ENCODE measurements at places on chromosomes 1 and 21.

DNA sequence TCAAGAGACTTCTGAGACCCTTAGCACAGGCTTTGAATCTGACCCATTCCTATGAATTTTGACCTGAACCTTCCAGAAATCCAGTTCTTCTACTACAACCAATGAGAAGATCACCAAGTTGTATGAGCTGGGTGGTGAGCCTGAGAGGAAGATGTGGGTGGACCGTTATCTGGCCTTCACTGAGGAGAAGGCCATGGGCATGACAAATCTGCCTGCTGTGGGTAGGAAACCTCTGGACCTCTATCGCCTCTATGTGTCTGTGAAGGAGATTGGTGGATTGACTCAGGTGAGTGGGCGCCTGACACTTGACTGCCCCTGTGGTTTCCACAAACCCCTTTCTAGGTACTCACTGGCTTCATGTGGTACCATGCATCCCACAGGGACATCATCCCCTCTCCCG is 20.0 kb upstream of the PIGV start:
- DNase-seq: no peak

DNA sequence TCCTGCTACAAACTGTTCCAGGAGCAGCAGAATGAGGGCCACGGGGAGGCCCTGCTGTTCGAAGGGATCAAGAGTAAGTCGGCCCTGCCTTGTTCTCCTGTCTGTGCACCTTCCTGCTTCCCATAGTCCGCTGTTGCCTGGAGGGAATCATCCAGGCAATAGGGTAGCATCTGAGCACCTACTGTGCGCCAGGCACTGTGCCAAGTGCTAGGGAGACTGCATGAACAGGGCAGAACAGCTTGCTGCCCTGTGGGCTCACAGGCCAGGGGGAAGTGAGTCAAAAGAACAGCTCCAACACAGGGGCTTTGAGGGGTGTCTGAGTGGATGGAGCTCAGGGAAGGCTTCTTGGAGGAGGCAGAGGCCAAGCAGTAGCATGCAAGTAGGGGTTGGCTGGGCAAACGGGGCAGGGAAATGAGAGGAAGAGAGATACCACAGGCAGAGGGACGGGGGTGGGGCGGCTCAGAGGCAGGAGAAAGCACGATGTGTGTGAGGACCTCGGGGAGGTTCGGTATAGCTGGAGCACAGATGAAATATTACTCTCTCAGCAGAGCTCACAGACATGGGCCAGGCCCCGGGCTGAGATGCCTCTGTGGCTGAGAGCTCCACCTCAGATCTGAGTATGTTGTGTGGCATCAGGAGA is 15.5 kb upstream of the PADI6 start:
- no peak for DNase-seq

GRCh38 chr1:165011186-165011585 is 345.3 kb downstream of the LMX1A start:
- no peak for DNase-seq

DNA sequence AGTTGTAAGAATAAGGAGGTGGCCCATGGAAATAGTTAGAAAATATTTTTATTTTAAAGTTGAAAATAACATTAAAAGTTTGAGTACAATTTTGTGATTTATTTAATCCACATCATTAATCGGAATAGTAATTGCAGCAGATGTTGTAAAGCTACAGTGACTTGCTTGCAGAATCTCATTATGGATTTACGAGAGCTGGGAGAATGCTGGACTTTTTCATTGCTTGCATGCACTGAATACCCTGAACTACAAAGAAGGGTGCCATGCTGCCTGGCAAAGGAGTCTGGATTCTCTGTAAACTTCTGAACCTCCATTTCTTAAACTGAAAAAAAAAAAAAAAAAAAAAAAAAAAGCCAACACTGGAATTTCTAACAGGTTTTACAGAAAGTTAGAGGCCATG is 26.5 kb downstream of the WDR64 start:
- DNase-seq: no peak

- no peak for DNase-seq
Observed at GRCh38 chr1:59682396-59683080, 132.2 kb upstream of the HOOK1 start.

DNA sequence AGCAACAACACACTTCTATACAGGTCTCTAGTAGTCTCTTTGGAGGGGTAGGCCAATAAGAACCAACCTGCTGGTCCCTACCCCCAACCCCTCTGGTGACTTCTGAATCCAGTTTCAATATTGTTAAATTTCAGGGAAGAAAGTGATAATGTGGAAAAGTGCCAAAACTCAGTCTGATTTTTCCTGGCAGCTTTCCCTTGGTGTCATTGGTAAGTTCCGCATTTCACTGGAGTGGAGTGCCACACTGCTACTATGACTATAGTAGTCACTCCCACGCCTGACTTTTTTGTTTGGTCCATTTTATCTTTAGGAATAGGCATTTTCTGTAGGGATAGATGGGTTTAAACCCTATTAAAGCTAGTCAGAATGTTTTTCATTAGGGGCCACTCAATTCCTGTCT is 5.7 kb upstream of the ARID1A start:
- DNase-seq: no peak

GRCh38 chr1:39348278-39348677 is 143.2 kb upstream of the BMP8A start:
- no peak for DNase-seq

GRCh38 chr1:228544021-228544850 is 57.1 kb downstream of the RNF187 start:
- DNase-seq: no peak

DNA sequence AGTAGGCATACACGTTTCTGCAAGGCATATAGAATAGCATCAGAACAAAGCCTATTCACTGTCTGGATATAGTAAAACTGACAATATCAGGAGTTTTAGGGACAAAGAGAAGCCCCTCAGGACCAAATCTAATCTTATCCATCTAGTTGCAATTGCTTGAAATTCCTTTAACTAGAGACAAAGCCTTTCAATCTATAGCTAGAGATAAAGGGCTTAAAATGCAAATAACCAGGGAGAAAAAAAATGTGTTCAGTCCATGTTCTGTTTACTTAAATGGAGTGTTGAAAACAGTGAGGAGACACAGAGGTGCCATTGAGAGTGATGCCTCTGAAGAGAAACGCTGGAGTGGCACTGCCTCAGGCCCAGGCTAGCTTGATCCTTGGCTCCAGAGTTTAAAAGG is 286.1 kb downstream of the DPYD start:
- DNase-seq: no peak

- DNase-seq: no peak
Observed at GRCh38 chr1:246221485-246222255, 285.4 kb downstream of the SMYD3 start.

GRCh38 chr1:197680311-197680710 is 95.0 kb downstream of the DENND1B start:
- DNase-seq: no peak

GRCh38 chr1:245996811-245997210 is 510.3 kb downstream of the SMYD3 start:
- no peak for DNase-seq

- no peak for DNase-seq
Observed at GRCh38 chr1:11634365-11635192, 19.6 kb downstream of the FBXO2 start.

GRCh38 chr1:172585861-172586260 is 52.9 kb downstream of the SUCO start:
- no peak for DNase-seq

GRCh38 chr1:107473065-107473464 is 332.2 kb downstream of the NTNG1 start:
- no peak for DNase-seq

GRCh38 chr1:101264697-101265096 is 27.9 kb downstream of the S1PR1 start:
- no peak for DNase-seq

GRCh38 chr21:36704281-36704957 is 5.5 kb downstream of the SIM2 start:
- DNase-seq: no peak

DNA sequence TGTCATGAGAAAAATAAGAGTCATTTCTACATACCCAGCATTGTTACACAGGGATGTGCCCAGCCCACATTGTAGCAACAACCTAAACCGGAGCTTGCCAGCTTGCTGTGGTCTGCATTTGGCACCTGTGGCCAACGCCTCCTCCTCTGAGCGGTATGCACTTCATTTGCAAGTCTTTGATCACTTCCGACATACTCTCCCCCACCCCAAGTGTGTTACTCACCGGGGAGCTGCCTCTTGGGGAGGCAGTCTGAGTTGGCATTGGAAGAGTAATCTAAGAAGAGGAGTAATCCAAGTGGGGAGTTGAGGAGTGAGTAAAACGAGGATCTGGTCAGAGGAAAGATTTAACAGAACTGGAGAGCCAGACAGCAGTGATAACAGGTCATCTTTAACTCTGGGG is 3.8 kb downstream of the BCL9 start:
- DNase-seq: no peak

- DNase-seq: no peak
Observed at GRCh38 chr1:95957748-95958147, 723.7 kb downstream of the RWDD3 start.

- no peak for DNase-seq
Observed at GRCh38 chr1:180266275-180267210, 36.5 kb downstream of the LHX4 start.

GRCh38 chr1:150650193-150650592 is 20.8 kb upstream of the ENSA start:
- no peak for DNase-seq

DNA sequence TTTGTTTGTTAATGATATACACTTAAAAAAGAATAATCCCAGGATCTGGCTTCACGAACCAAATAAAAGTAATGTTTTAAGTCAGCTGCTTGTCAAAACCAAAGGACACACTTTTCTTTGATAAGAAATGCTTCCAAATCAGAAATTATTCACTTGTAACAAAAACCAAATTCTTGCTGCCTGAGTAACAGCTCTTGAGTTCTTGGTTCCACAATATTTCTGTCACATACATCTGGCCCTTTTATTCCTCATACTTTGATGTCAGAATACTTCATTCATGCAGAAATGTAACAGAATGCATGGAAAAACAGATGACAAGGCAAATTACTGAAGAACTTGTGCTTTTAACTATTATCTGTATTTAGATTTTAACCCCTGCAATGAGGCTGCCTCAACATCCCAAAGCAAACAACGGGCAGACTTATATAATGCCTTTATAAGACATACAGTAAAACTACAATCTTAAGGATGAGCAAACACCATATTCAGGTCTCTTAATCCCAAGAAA is 1.5 kb downstream of the VAMP4 start:
- no peak for DNase-seq

- no peak for DNase-seq
Observed at GRCh38 chr1:184310157-184310819, 76.5 kb upstream of the C1orf21 start.

DNA sequence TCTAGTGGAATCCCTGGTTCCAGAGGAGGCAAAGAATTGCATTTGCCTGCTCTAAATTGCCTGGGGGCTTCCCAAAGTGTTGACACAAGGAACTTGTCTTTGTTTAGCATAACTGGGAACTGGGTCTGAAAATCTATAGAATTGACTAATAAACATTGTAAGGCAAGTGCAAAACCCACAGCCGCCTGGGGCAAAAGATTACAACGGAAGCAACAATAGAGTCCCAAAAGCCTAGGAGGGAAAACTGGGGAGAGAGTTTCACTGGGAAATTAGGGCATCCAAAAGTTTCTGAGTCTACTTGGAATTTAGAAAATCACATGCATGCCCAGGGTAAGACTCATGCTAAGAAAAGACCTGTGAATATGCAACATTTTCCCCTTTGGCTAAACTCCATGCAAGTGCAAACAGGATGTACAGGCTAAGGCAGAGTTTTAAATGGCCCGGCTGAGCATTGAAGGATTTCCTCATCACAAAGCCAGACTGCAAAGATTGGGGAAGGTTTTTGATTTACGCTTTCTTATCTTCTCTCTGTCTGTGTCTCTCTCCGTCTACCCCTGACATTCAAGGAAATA is 725.3 kb upstream of the NCAM2 start:
- no peak for DNase-seq

DNA sequence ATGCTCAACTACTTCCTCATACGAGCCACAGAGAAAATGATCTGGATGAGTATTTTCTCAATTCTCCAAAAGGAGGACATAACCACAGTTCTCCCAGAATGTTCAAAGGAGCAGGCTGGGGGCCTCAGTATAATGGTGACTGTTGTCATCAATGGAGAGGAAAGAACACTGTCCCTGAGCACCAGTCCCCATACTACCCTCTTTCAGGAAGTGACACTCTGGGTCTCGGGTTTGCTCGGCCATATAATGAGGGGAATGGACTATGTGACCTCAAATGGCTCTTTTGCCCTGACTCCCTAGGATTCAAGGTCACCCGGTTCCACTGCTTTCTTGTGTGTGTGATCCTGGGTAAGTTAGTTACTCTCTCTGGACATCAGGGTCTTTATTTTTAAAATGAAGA is 22.8 kb downstream of the SLC9A1 start:
- DNase-seq: no peak

- no peak for DNase-seq
Observed at GRCh38 chr1:27545271-27545670, 55.3 kb upstream of the WASF2 start.

DNA sequence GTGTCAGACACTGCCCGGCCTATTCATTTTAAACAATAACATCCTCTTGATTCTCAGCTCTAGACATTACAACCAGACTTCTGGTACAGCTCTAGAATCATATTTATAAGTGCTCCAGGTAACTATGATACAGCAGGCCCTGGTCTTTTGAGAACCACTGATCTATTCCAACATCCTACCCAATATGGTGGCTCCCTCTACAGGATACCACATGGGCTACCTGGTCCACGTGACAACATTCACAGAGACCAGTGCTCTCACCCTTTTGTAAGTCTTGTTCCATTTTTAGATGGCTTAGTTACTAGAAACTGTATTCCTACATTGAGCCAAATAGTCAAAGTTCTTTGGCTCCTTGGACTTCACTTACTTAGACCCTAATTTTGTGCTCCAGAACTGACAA is 102.9 kb downstream of the PTPN14 start:
- DNase-seq: no peak

DNA sequence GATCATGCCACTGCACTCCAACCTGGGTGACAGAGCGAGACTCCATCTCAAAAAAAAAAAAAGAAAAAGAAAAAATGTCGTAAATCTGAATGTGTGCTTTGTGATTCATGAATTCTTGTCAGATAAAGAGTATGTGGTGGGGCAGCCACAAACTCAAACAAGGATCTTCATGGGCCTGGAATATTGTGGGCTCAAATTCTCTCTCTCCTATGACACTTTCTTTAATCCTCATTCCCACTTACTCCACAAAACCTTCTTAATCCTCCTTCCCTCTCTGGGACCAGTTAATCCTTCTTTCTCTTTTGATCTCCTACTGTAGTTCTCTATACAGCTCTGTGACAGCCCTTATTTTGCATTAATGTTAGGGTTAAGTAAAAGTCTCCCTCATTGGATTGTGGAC is 112.3 kb downstream of the AK5 start:
- DNase-seq: no peak

Data from left forelimb (tissue), 1 donor.